AG08395 (cell line): ENCODE measurements at places on chromosomes 7 and 10.
A peak's percentile ranks its signal among the peaks of the same experiment; 100 is the strongest.

- DNase-seq = no peak
Observed at GRCh38 chr7:2707481-2707880, 19.5 kb downstream of the AMZ1 start.

- DNase-seq = no peak
Observed at GRCh38 chr7:78967046-78967445, 486.4 kb downstream of the MAGI2 start.

DNA sequence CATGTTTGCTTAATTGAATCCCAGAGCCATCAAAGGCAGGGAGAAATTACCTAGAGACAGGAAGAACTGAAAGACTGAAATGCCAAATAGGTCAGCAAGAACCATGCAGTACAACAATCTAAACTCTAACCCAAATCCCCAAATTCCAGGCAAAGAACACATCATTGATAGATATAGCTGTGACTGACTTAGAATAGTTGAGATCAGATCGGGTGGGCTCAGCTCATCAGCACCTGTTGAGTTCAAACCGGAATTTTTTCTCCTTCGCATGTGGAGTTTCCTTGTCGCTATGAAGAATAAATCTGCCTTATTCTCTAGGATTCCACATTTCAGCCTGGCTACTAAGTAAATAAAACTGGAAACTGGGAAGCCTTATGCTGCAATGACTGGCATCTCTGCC, 1.4 kb downstream of the ANKMY2 start:
- DNase-seq = no peak

DNA sequence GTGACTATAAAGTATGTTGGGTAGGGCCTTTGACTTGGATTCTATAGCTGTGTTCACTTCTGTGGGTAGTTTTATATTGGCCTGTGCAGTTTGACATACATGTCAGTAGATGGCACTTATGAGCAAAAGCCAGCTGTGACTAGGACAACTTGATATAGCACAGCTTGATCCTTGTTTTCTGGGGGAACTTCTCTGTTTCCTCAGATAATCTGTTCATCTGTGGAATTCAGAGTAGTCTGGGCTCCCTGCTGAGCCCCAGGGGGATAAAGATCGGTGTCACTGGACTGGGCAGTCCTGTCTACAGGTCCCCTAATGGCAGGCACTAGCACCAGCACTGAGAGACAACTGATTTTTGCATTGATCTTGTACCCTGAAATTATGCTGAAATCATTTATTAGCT, 25.4 kb downstream of the CYP2C9 start:
- DNase-seq = no peak

- peak; percentile 92 for DNase-seq
Observed at GRCh38 chr7:39746103-39746819, 122.9 kb downstream of the RALA start.
